Fibroblast of lung (primary cell): ENCODE measurements at places on chromosomes 1 and 21. TPM values are rescaled to one million over a fixed set of nuclear protein-coding genes. Genes with fewer than 3 reads are reported as not detected.

DNA sequence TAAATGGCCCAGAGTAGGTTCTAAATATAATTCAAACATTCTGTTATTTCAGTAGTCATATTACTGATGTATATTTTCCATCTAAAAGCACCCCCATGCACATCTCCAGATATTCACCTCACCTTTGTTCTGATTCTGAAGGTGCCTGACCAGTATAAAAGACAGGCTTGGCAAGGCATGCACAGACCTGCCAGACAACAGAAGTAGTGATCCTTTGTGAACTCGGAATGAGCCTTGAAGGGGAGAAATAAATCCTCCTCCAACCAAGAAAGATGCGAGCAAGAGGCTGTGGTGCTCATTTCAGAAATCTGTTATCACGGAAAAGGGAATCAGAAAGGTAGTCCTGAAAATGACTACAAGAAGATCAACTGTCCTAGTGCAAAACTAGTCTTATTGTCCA is 287.3 kb downstream of the VAV3 start:
- no peaks in the 10 kb centered on the region for H3K36me3 ChIP-seq
- H3K27ac ChIP-seq = no peak overlapping the region
- no peak overlapping the region for H3K4me3 ChIP-seq
- no peaks in the 10 kb centered on the region for H3K27me3 ChIP-seq

DNA sequence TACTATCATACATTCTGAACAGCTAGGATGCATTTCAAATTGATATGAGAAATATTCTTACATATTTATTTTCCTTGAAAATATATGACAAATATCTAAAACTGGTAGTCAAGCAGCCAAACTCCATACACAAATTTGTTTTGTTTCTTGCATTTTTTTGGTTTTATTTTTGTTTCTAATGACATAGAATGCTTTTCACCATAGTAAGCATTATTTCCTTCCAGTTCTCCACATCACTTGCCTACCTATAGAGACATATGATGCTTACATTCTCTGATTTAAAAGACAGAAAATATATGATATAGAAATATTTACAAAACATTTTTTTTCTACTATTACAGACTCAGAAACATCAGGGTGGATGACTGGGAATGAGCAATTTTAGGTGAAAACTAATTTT is 726.4 kb upstream of the ADGRL4 start:
- H3K27me3 ChIP-seq = no peaks in the 10 kb centered on the region
- no peak overlapping the region for H3K27ac ChIP-seq
- H3K36me3 ChIP-seq = no peaks in the 10 kb centered on the region
- no peak overlapping the region for H3K4me3 ChIP-seq
- DNase-seq = no peak

GRCh38 chr1:107593501-107594209 is 371.3 kb downstream of the VAV3 start:
- no peaks in the 10 kb centered on the region for H3K36me3 ChIP-seq
- no peaks in the 10 kb centered on the region for H3K4me1 ChIP-seq
- H3K27ac ChIP-seq = no peak overlapping the region
- no peaks in the 10 kb centered on the region for H3K27me3 ChIP-seq
- no peak overlapping the region for H3K4me3 ChIP-seq

DNA sequence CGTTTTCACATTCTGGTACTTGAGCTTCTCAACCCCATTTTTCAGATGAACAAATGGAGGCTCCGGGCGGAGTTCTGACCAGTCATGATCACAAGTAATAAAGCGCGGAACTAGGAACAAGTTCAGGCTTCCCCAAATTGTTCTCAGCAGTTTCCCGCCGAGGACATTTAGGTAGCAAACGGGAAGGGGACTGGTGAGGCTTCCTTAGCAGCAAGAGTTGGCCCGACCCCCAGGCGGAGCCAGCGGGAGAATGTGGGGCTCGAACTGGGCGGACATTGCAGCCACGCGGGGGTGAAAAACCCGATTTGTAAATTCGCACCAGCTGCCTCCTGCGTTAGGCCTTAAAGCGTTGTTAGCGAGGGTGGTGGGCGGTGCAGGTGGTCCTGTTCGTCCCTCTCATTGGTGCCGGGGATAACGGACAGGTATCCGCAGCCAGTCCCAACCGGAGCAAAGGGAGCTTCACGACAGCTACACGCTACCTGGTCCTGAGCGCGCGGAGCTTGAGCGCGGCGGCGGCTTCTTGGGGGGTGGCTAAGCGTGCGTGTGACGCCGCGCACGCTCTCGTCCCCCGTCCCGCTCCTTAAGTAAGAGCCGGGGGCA is 15.3 kb downstream of the SEMA6C start:
- peaks cover 6% of the 10 kb centered on the region for H3K4me1 ChIP-seq
- H3K4me3 ChIP-seq = peak overlapping the region; percentile 29
- H3K27me3 ChIP-seq = no peaks in the 10 kb centered on the region
- DNase-seq = peak; percentile 88
- H3K36me3 ChIP-seq = no peaks in the 10 kb centered on the region
- no peak overlapping the region for H3K27ac ChIP-seq

DNA sequence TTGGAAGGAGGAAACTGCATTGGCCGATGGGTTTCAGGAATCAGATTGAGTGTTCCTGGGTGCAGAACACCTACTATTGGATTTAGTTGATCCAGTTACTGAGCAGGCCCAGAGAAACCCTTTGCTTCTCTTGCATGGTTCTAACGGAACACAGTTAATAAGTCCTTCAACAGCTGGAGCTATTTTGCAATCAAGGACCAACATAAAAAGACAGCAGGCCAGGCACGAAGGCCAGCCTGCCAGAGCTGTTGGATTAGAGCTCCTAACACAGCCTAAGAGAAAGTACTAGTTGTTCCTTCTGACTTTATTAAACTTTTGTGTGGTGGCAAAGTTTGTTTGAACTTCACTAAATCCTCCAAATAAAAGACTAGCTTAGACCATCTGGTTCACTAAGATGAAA is 148.0 kb upstream of the LMO4 start:
- H3K27me3 ChIP-seq = no peaks in the 10 kb centered on the region
- DNase-seq = peak; percentile 5
- H3K27ac ChIP-seq = no peak overlapping the region
- H3K4me1 ChIP-seq = no peaks in the 10 kb centered on the region

DNA sequence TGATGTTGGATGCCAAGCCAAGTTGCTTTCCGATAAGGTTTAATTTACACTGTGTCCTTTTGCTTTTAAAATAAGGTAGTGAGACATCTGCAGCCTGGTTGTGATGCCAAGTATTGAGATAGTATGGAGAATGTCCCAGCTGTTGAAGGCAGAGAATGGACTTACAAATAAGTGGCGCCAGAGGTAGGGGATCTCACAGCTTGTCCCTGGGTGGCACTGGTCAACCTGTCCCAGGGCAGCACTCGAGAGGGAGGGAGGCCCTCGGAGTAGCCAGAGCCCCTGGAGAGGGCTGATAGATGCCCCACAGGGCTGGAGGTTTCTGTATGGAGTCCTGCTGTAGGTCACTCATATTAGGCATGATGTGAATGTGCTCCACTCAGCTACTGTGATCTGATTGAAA is 98.5 kb downstream of the GALNT2 start:
- peaks cover 2% of the 10 kb centered on the region for H3K4me1 ChIP-seq
- DNase-seq = no peak
- no peaks in the 10 kb centered on the region for H3K27me3 ChIP-seq
- no peak overlapping the region for H3K4me3 ChIP-seq

- no peak overlapping the region for H3K27ac ChIP-seq
- no peaks in the 10 kb centered on the region for H3K4me1 ChIP-seq
- no peak for DNase-seq
- no peak overlapping the region for H3K4me3 ChIP-seq
- H3K36me3 ChIP-seq = no peaks in the 10 kb centered on the region
- H3K27me3 ChIP-seq = peaks cover 16% of the 10 kb centered on the region
Observed at GRCh38 chr1:24864370-24864777, 65.7 kb downstream of the RUNX3 start.

- no peak overlapping the region for H3K4me3 ChIP-seq
- no peak overlapping the region for H3K27ac ChIP-seq
- H3K27me3 ChIP-seq = no peaks in the 10 kb centered on the region
- H3K36me3 ChIP-seq = no peaks in the 10 kb centered on the region
- DNase-seq = peak; percentile 73
Observed at GRCh38 chr1:75908717-75909152, 23.5 kb downstream of the ASB17 start.

DNA sequence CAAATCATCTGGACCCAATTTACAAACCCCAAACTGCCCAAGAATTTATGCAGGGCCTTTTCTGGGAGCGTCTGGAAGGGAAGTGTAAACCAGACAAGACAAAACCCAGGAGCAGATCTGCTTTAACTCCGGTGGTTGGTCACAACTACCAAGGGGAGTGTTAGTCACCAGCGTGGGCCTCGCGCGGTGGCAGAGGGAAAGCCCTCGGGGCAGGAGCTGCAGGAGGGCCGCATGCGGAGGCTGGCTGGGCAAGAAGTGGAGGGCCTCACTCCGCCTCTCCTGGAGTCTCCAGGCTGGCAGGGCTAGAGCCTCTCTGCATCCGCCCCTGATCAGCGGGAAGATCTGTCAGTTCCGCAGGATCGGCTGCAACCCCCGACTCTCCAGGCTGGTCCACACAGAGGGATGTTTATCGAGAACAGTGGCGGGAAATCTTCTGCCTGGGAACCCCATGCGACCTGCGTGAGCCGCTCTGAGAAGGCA is 2.0 kb downstream of the COL24A1 start:
- H3K36me3 ChIP-seq = no peaks in the 10 kb centered on the region
- no peaks in the 10 kb centered on the region for H3K27me3 ChIP-seq
- H3K4me1 ChIP-seq = peaks cover 3% of the 10 kb centered on the region
- H3K27ac ChIP-seq = no peak overlapping the region
- H3K4me3 ChIP-seq = no peak overlapping the region

DNA sequence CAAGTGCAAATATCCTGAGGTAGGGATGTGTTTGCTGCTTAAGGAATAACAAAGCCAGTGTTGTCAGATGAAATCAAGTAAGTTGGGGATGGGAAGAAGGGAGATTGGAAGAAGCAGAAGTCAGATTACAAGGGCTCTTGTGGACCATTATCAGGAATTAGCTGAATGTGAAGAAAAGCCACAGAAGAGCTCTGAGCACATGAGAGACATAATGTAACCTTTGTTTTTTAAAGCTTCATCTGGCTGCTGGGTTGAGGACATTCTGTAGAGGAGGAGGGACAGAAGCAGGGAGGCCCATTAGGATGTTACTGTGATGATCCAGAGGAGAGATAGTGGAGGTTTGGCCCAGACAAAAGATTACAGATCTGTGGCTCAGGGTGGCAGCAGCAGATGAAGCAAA is 111.7 kb downstream of the DUSP10 start:
- H3K27me3 ChIP-seq = no peaks in the 10 kb centered on the region
- no peak for DNase-seq
- H3K27ac ChIP-seq = no peak overlapping the region
- no peaks in the 10 kb centered on the region for H3K36me3 ChIP-seq

- no peak overlapping the region for H3K4me3 ChIP-seq
- H3K27me3 ChIP-seq = no peaks in the 10 kb centered on the region
- DNase-seq = no peak
- peaks cover 32% of the 10 kb centered on the region for H3K4me1 ChIP-seq
- no peaks in the 10 kb centered on the region for H3K36me3 ChIP-seq
Observed at GRCh38 chr1:26701995-26702679, 6.3 kb downstream of the ARID1A start.

DNA sequence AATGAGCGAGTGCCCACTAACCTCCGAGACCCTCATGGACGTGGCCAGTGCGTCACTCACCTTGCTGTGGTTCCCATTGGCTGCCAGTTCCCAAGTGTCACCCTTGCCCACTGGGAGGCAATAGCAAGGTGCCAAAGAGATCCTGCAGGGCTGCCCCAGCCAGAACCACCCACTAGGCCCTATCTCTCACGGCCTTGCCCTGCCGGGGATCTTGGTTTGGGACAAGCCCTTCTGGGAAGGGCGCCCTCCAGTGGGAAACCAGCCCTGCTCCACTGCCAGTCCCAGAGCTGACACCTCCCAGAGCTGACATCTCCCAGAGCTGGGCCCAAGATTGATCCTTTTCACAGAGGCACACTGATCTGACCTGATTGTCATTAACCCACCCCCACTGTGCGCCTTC is 2.1 kb upstream of the SELENON start:
- H3K27ac ChIP-seq = no peak overlapping the region
- no peaks in the 10 kb centered on the region for H3K36me3 ChIP-seq
- no peak overlapping the region for H3K4me3 ChIP-seq

DNA sequence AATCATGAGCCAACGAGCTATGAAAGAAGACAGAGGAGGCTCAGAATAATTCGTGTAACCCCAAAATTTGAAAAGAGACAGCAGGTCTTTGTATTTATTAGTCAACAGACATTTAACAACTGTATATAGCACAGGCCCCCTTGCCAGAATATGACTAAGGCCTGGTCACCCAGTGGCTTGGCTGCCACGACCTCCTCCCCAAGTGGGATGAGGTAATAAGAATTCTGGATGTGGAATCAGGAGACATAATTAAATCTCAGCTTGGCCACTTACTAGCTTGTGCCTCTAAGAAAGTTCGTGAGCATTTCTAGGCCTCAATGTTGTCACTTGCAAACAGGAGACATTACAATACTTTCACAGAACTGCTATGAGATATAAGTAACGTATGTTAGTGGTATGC is 134.2 kb upstream of the TNFSF4 start:
- no peaks in the 10 kb centered on the region for H3K27me3 ChIP-seq
- H3K27ac ChIP-seq = no peak overlapping the region
- H3K36me3 ChIP-seq = no peaks in the 10 kb centered on the region
- H3K4me3 ChIP-seq = no peak overlapping the region
- H3K4me1 ChIP-seq = peaks cover 3% of the 10 kb centered on the region

- H3K36me3 ChIP-seq = no peaks in the 10 kb centered on the region
- H3K27me3 ChIP-seq = no peaks in the 10 kb centered on the region
- no peak overlapping the region for H3K27ac ChIP-seq
- no peak for DNase-seq
- H3K4me1 ChIP-seq = no peaks in the 10 kb centered on the region
Observed at GRCh38 chr1:229035054-229035747, 235.7 kb upstream of the RAB4A start.

DNA sequence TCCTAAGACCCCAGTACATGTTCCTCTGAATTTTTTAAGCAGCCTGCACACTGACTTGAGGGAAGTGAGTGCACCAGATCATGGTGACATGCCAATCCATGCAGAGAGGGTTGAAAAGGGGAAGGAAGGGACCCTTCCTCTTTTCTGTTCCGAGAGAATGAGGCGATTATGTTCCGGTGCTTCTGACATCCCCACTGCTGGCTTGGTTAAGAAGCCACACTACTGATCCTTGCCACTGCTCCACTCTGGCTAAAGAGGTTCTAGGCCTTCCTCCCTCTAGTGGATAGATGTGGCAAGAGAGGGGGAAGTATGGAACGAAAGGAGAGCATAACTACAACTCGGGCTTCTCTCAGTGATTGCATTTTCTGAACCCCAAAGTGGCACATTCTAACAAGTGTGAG is 1.8 kb upstream of the CYB5R1 start:
- peaks cover 9% of the 10 kb centered on the region for H3K4me1 ChIP-seq
- peak; percentile 57 for DNase-seq
- no peaks in the 10 kb centered on the region for H3K36me3 ChIP-seq

The EYA3 gene
- 11.2 and 11.3 TPM in 2 replicates for total RNA-seq

The FAM131C gene
- total RNA-seq = 0.26 and 0.50 TPM in 2 replicates

The LRRC71 gene
- total RNA-seq = not detected in 2 replicates

The MECR gene
- 16.9 and 17.5 TPM in 2 replicates for total RNA-seq

The CSDE1 gene
- 915 and 1,392 TPM in 2 replicates for total RNA-seq

The GORAB gene
- total RNA-seq = 17.7 and 27.6 TPM in 2 replicates

The IFNLR1 gene
- total RNA-seq = under 0.01 TPM in 1 of 2 replicates, not detected in the other

The ORC1 gene
- total RNA-seq = 0.26 and 0.83 TPM in 2 replicates

The TEX38 gene
- not detected in 2 replicates for total RNA-seq

The KRTAP12-2 gene
- not detected in 2 replicates for total RNA-seq
